ENCODE measurements at places on chromosomes 1 and 21.

DNA sequence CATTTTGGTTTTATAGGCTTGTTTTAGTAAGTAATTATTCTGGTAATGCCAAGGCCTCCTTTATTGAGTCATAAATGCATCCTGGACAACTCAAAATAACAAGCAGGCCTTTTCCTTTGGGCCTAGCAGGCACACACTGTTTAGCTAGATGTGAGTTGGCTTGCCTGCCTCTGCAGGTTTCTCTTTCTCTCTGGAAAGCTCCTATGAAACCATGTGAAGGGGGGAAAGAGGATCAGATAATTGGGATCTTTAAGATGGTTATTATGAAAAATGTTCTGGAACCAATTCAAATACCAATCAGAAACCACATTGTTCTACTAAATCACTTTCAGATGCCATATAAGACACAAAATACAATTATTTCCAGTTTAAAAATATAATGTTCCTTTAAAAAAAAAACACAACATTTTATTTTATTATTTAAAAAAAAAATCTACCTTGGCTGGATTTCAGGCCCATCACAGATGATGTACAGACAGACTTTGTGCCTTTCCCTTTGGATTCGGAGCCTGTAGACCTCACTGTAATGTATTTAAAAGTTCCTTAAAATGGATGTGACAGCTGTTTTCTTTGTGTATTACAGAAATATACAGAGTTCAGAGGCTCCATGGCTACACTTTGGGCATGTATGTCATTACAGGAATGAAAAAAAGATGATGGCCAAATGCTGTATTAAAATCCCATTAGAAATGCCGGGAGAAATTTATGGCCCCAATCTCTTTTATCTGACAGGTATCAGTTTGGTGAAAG, 80.2 kb downstream of the NTMT2 start:
- no peak for DNase-seq

DNA sequence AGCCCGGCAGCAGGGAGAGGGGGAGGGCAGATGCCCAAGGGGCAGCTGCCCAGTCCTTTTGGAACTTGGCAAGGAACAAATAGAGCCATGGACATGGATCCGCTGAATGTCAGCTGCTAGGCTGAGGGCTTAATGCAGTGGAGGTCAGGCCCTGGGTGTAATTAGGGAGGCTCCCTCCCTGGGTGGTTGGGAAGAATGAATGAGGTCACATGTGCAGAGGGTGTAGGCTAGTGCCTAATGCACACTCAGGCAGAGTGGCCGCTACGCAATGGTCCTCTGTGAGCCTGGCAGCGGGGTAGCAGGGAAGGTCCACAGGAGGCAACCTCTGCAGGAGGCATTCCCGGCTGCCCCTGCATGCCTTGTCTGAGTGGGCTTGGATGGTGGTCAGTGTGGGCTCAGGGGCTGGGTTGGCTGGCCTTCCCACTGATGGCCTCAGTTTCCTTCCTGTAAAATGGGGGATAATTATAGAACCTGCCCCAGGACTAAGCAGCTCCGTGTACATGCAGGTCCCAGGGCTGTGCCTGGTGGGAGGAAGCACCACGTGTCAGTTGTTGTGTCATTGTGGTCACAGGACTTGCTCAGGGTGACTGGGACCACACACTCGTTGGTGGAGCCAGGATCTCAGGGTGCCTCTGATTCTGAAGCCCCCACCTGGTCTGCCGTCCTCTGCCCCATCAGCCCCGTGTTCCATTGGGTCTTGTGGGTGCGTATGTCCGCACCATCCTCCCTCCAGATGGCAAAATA, 81.6 kb upstream of the ACTL8 start:
- peak; percentile 11 for DNase-seq

DNA sequence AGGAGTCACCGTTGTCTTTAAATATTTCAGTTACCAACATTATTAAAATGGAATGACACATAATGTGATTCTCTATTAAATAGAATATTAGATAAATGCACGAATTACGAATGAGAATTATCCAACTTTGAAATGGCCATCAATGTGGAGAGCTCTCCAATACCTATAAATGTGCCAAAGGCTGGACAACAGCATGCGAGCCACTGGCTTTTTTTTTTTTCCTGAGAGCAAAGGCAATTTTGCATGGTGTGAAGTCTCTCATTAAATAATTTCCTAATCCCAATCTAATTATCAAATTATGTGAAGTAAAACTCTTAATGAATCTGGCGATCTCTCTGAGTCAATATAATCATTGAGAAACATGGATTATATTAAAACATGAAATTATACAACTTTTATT, 113.5 kb downstream of the KCNT2 start:
- DNase-seq: no peak

- no peak for DNase-seq
Observed at GRCh38 chr1:229295745-229296144, 24.8 kb downstream of the RAB4A start.

DNA sequence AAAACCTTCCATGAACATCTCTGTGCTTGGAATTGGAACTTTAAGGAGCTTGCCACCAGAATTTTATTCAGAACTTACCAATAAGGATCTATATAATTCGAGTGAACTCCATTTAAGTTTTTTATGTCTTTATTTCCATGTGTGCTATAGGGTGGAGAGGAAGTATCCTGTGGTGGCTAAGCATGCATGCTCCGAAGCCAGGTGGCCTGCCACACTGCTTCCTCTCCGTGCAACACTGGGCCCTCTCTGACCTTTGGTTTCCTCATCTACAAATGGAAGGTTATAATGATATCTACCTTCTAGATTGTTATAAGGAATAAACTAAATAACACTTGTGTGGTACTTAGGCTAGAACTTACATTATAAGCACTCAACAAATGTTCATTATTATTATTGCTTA, 382.1 kb downstream of the PTPRC start:
- no peak for DNase-seq

DNA sequence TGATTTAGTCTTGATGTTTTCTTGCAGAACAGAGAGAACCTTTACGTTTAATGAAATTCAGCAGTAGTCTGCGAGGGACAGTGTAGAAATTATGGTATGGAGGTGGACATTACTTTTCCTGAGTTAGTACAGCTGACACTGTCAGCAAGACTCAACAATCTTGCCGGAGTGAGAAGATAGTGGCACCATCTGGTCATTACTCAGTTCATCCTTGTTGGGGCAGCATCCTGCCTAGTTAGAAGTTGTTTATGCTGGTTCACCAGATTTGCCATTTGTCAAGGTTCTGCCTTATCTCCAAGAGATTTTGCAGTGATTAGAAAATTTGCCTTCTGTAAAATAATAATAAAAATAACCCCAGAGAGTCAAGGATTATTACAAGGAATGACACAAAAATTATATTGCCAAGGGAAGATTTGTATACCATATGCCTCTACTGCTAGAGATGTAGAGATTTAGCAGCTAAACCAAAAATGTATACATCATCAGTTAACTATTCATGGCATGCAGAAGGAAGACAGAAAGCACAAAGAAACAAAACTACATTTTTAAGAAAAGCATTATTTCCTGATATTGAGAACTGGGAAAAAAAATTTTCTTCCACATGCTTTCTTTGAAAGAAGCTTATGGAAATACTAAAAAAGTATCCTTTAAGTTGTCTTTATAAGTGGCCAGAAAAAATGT, 1967.4 kb downstream of the NCAM2 start:
- no peak for DNase-seq

GRCh38 chr1:198156111-198156744, 570 bp upstream of the NEK7 start:
- peak; percentile 85 for DNase-seq

- no peak for DNase-seq
Observed at GRCh38 chr1:58779801-58780382, 4.0 kb downstream of the JUN start.

DNA sequence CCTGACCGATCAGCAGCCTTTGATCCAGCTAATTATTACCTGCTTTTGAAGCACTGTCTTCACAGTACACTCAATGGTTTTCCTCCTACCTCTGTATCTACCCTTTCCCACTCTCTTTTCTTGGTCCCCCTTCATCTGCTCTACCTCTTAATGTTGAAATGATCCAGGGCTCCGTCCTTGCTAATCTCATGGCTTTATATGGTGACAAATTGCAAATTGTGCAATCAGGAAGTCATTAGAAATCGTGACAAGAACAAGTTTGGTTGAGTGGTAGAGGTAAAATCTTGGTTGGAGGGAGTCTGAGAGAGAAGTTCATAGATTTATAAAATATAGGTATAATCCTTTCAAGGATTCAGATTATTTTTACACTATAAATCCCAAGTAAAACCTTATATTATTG, 9.6 kb upstream of the CYB5R1 start:
- no peak for DNase-seq

DNA sequence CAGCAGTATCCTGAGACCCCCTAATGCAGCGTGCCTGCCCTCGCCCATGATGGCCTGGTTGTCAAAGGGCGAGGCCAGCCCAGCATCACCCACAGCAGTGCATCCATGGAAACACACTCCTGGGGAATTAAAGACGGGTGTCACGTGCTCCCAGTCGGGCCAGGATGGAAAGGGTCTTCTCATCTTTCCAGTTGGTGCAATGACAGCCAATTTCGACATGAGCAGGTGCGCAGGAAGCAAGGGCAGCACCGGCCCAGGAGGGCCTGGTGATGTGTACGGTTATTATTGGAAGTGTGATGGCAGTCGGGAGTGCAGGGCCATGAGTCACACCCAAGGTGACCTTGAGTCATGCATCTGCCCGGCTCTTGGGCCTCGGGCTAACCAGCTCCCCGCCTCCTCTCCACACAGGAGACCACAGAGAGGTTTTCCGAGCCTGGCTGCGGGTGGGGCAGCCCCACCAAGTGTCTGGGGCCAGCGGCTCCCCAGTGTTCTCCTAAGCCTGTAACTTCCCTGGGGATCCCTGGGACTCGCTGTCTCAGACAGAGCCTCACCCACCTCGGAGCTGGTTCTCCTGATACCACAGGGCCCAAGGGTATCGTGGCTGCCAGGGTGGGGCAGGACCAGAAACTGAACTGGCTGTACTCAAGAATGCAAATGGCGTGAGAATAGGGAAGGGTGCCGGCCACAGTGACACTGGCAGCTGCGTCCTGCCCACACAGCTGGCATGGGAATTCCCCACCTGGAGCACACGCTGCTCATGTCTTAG, 119.8 kb downstream of the SIK1 start:
- DNase-seq: peak; percentile 49

DNA sequence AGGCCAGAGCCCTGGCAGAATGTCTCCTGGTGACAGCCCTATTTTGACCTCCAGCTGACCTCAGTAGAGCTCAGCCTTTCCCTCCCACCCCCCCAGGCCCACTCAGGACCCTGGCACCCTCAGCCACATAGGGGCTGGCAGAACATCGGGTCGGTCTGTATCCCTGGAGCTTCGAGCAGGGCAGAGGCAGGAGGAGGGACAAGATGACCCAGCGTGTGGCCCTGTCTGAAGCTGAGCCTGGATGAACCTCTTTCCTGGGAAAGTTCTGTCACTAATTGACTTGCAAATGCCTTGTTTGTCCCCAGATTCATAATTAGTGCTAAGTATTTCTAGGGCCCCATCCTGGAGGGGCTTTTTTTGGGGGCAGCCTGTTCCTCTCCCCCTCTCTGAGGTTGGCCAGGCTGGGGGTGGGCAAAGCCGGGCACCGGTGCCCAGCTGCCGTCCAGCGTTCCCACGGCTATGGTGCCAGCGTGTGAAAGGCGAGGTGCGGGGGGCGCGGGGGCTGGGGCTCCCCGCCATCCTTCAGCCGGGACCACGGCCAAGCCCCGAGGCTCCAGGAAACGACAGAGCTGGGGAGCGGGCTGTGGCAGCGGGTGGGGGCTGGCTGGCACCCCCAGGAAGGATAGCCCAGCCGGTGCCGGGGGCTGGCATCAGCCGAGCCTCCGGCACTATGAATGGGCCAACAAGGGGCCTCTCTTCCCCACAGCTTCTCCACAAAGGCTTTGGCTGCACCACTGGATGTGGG, 31.4 kb downstream of the RHBG start:
- DNase-seq: no peak

GRCh38 chr1:36359911-36360550, 25.7 kb downstream of the STK40 start:
- peak; percentile 64 for DNase-seq

DNA sequence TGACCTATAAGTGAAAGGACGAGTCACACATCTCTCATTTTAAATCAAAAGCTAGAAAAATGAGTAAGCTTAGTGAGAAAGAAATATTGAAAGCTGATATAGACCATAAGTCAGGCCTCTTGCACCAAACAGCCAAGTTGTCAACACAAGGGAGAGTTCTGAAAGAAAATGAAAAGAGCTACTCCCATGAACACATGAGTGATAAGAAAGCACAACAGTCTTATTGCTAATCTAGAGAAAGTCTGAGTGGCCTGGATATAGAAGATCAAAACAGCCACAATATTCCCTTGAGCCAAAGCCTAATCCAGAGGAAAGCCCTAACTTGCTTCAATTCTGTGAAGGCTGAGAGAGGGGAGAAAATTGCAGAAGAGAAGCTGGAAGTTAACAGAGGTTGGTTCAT, 175.0 kb downstream of the SMYD3 start:
- DNase-seq: peak; percentile 22
